Renal cortical epithelial cell (primary cell): ENCODE measurements at places on chromosomes 6 and 20. TPM values are rescaled to one million over a fixed set of nuclear protein-coding genes. Genes with fewer than 3 reads are reported as not detected.

- DNase-seq: peak; percentile 83
These were observed 304.1 kb downstream of the LAMA2 start for GRCh38 chr6:129186988-129187387.

GRCh38 chr20:36851490-36851889 is 24.4 kb upstream of the TLDC2 start:
- no peak for DNase-seq

- DNase-seq: peak; percentile 26
These were observed 80.9 kb upstream of the TAB2 start for GRCh38 chr6:149236589-149236988.

DNA sequence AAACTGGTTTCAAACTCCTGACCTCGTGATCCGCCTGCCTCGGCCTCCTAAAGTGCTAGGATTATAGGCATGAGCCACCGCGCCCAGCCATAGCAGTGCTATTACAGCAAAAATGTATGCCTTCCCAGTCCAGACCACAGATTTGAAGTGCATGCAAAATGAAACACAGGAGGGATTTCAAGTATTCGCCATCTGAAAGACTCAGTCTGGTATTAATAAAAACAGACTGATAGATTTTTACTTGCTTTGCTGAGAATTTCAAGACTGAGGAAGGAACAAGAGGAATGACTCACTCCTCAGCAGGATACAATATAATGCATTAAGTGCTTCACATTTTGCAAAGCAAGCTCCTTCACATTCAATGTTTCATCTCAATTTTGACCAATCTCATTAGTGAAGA is 134.9 kb downstream of the TMEM200A start:
- peak; percentile 25 for DNase-seq

DNA sequence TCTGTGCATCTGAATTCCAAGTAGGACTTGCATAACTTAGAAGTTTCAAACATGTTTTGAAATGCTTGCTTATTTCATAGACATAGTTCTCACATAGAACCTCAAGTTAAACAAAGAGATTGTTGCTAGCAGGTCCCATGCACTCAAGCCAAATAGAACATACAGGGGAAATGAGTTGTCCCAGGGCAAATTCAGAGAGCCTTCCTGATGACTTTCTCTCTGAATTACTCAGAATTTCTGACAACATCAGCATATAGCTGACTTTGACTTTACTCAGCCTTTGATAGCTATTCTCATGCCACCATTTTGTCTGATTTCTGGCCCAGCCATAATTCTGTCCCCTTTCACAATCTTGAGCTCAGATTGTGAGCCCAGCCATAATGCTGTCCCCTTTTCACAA is 333.2 kb upstream of the PLCB4 start:
- no peak for DNase-seq

The ZMYND8 gene
- 11.8 and 21.9 TPM in 2 replicates for total RNA-seq

DNA sequence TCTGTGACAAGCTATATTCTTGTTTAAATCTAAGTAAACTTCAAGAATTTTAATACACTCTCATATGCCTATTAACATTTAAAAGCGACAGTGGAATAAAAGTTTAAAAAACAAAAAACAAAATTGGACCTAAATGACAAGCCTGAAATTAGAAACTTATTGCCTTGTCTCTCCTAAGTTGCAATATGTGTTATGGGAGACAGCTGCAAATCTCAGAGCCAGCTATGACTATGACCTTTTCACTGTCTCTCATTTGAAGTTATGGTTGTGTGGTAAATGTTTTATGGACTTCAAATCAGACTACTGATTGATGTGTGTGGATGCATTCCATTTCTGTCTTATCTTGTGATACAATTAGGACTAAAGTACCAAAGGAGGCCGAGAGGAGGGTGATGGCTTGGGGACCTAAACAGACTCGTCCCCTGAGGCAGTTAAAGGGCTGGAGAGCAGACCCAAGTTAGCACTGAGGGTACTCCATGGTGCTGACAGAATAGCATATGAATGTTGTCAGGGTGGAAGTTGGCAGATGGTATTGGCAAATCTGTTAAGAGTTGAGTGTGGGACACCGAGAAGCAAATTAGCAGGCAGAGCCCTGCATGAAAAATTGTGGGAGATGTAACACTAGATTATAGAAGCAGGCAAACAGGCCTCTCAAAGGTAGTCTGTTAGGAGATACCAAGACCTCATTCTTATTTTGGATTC is 930.1 kb upstream of the MAN1A1 start:
- DNase-seq: no peak

- DNase-seq: no peak
These were observed 83.8 kb upstream of the SUPT3H start for GRCh38 chr6:45461486-45461885.

GRCh38 chr20:48531505-48531904 is 296.3 kb downstream of the PREX1 start:
- DNase-seq: no peak

The PBOV1 gene
- not detected in 2 replicates for total RNA-seq

DNA sequence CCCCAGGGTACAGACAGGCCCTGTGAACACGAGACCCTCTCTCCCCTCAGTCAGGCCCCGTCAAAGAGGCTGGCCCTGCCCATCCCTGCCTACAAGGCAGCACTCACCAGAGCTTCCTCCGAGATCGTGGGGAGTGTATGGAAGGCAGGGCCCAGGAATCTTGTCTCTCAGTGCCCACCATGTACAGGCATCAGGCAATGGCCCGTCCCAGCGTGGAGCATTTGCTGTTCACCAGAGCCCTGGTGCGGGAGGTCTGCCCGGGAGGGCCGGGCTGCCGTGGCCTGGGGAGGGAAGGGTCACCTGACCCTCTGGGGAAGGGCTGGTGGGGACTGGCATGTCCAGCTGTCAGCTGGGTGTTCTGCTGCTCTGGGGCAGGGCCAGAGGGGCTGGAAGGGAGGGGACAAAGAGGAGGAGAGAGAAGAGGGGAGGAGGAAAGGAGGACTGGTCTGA is at the start of gene IP6K3:
TSS of gene IP6K3 (minus strand) at position 255 of the 450 bp plus-strand sequence. CDS start 11,429 bp downstream, outside the sequence.
- peak; percentile 24 for DNase-seq

GRCh38 chr20:8066662-8067061 is 47.1 kb upstream of the TMX4 start:
- DNase-seq: no peak

DNA sequence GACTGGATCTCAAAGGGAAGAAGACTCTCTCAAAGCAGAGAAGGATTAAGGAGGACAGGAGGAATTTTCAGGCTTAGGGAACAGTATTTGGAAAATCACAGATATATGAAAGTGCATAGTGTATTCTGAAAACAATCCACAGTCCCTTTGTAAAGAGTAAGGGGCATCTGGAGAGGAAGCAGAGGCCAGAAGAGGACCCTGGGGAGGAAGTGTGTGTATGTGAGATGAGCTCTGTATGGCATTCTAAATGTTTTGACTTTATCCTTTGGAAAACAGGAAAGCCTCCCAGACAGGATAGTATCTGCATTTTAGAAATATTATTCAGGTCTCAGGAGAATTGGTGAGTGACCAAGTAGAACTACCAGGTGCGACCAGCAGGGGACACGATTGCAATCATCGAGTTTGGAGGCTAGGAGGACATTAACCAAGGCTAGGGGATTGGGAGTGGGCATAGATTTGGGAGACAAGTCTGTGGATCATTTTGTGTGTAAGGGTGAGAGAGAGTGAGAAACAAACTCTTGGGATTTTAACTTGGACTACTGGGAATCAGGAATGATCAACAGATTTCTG is 38.3 kb upstream of the FAM184A start:
- no peak for DNase-seq

GRCh38 chr6:659716-660581 is 3.0 kb upstream of the HUS1B start:
- DNase-seq: no peak

DNA sequence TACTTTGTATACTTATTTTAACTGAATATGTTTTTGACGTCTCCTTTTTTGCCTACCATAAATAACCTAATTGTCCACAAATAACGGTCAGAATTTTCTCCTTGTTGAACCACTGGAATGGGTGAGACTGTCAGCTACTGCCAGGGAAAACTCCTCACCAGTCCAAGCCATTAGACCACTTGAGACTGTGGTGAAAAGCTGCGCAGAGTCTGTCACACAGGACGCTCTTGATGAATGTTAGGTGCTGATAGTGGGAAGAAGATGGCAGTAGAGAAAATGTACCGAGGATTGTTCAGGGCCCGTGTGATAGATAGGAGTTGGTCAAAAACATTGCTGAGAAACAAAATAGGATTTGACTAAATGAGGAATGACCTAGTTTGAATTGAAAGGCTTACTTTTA is 75.6 kb upstream of the KIF25 start:
- no peak for DNase-seq

GRCh38 chr6:32327103-32327502 is 44.6 kb downstream of the TSBP1 start:
- DNase-seq: no peak

GRCh38 chr6:161215876-161216615 is 57.8 kb downstream of the AGPAT4 start:
- no peak for DNase-seq

DNA sequence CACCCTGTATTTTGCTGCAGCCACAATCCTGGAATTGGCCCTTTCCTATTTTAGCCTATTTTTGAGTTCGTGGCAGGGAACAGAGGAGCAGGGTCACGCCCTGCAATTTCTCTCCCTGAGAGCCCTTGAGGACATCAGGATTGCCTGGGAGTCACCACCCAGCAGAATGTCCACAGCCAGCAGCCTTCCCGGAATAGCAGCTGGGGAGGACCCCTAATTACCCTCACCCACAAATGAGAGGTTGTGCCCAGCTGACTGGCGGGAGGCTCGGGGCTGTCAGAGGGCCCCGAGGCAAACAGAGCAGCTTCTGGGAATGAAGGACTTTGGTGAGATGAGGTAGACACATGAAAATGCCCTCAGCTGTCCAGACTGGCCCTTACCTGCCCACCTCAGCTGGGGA is 165.1 kb downstream of the PREX1 start:
- no peak for DNase-seq

GRCh38 chr20:60882836-60883235 is 369.2 kb upstream of the CDH4 start:
- DNase-seq: peak; percentile 32
